Femur (tissue), 1 donor: ENCODE measurements at places on chromosomes 5 and 9.

DNA sequence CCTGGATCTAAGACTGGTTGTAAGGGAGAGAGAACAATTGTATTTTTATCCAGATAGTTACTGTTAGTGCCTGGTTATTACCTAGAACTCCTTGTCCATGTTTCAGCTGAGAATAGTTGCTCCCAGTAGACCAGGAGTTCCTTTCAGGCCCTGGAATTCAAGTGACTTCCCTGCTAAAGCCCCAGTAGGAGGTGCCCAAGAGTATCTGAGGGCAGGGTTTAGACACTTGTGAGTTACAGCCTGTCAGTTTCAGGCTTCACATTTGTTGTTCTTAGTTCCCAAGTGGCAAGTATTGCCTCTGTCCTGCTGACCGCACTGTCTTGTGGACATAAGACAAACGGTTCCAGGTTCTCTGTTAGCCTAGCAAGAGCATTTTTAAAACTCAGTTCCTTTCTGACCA lies 743.9 kb upstream of the SEMA6A start:
- no peak for DNase-seq

DNA sequence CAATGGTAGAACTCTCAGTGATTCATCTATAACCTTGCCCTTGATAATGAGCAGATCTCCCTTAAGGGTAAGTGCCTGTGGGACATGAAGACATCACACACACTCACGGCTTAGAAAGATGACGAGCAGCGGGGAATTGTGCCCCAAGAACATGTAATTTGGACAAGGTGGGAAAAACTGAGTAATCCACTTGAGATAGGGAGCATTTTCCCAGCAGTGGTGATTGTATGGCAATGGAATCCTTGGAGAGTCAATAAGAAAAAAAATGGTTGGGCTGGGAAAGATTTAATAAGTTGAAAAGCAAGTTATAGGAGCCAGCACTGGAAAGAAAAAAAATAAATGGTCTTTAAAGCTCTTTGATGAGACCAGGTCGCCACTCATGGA lies 193.1 kb downstream of the GLIS3 start:
- no peak for DNase-seq

DNA sequence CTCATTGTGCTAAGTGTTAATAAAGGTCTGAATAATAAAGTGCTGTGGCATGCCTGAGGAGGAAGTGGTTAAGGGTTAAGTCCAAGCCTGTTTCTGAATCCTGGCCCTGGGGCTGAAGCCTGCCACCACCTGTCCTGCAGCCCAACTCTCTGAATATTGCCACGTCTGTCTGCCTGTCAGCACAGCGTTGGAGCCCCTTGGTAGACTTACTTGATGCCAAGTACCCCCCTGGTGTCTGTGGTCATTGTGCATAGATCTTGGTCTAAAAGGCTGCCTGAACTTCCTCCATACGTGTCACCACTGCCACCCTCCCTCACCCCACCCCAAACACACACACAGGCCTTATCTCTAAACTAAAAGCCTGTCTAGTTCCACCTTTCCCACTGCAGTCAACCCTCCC lies 35.4 kb upstream of the SLC2A8 start:
- no peak for DNase-seq

DNA sequence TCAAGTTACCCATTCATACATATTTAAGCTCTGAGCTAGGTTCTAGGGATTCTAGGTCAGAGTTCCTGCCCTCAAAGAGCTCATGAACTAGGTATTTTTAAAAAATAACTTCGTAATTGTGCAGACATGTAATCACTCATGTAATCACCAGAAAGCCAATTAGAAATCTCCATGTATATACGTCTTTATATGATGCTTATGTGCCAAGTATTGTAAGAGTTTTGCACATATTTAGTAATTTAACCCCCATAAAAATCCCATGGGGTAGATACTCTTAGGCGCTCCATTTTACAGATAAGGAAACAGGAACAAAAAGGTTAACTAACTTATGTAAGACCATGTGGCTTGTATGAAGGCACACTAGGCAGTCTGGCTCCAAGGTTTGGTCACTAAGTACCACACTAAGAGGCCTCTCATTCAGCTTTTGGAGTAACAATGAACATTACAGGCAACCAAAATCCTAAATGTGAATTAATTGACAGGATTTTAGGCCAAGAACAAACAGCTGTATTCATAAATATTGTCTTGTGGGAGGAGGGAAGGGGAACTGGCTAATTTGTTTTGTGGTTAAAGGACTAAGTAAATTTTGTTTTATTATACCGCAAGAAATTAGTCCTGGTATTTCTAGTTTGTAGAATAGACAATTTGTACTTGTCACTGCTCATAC lies 1.7 kb upstream of the OTULINL start:
- no peak for DNase-seq

- no peak for DNase-seq
Measured at GRCh38 chr5:107483231-107484024, 187.3 kb downstream of the EFNA5 start.

DNA sequence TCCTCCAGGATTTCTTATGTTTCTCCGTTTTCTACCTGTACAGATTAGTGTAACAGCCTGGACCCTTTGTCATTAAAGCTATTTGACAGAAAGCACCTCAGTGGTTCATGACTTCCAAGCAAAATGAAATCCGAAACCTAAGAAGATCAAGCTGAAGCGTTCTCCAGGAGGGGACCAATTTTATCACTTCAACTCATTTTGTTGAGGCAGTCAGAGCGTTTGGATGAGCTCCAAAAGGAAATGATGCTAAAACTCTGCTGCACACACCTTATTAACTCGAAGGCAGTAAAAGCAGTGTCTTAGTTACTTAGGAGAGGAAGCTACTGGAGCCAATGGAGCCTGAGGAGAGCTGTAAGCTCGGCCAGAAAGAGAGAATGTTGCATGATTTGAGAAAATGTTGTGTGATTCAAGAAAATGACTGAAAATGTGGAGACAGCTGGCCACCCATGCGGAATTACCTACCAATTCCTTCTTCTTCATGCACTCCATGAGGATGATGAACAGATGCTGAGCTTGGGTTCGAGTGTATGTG lies 346.7 kb upstream of the KLF9 start:
- no peak for DNase-seq

- no peak for DNase-seq
Measured at GRCh38 chr5:103474677-103475076, 87.9 kb downstream of the NUDT12 start.

GRCh38 chr5:12016159-12016746 lies 112.0 kb upstream of the CTNND2 start:
- no peak for DNase-seq

DNA sequence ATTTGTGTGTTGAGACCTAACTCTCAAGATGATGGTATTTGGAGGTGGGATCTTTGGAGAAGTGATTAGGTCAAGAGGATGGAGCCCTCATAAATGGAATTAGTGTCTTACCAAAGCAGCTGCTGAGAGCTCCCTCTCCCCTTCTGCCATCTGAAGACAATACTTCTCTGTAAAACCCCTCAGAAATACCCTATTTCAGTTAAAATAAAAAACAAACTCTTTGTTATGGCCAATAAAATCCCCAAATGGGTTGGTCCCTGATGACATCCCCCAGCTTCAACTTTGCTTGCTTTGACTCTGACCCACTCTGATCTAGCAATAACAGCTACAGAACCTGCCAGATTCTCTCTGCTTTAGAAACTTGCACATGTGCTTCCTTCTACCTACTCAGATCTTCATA lies 100.9 kb downstream of the SNCAIP start:
- DNase-seq, result no peak

DNA sequence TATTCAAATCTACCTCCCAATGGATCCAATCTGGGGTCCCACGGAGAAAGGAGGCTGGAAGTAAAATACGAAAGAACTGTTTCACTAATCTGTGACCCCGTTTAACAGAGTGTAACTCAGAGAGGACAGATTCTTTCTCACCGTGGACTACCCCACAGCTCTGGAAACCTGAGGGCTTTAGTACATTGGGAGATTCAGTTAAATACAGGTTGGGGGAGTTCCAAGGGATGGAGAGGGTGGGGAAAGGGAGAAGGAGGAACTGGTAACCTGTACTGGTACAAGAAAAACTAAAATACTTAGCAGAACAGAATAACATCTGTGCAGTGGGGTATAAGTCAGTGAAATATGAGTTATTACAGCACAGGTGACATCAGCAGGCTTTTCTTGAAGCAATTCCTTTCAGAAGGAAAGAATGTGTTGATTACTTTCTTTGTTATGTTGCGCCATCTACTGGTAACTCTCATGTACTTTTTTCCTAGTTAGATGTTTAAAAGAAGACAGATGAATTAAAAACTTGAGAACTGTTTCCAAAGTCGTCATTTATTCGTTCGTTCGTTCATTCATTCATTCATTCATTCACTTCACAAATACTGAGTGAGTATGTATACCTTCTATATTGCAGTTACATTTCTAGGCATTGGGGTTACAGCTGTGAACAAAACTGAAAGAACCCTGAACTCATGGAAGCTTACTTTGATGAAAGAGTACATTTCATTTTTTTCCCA lies 30.0 kb upstream of the STOM start:
- DNase-seq, result no peak

GRCh38 chr9:76203373-76203772 lies 190.9 kb downstream of the RFK start:
- DNase-seq, result no peak

GRCh38 chr5:103019804-103020203 lies 100.1 kb downstream of the GIN1 start:
- DNase-seq, result no peak

- no peak for DNase-seq
Measured at GRCh38 chr9:7976856-7977255, 177.3 kb upstream of the DMAC1 start.

DNA sequence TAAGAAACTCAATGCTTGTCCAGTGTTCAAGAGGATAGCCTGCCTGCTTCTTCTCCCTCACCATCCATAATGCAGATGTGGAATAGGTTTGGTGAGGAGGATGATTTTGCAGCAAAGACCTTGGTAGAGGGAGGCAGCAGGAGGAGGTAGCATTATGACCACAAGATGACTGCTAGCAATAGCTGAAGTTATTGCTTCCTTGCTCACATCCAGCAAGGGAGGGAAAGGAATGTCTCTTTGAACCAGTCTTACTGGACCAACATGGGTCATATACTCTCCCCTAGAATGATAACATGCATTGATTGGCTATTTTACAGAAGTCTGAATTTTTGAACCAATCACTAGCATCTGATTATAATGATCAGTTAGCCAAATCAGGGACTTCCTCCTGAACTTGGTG lies 607.6 kb downstream of the EBF1 start:
- no peak for DNase-seq

GRCh38 chr9:121237916-121238315 lies 30.0 kb upstream of the GSN start:
- DNase-seq, result no peak

- no peak for DNase-seq
Measured at GRCh38 chr5:168620807-168621206, 41.6 kb upstream of the PANK3 start.

- DNase-seq, result no peak
Measured at GRCh38 chr5:83370957-83371356, 100.6 kb upstream of the VCAN start.

DNA sequence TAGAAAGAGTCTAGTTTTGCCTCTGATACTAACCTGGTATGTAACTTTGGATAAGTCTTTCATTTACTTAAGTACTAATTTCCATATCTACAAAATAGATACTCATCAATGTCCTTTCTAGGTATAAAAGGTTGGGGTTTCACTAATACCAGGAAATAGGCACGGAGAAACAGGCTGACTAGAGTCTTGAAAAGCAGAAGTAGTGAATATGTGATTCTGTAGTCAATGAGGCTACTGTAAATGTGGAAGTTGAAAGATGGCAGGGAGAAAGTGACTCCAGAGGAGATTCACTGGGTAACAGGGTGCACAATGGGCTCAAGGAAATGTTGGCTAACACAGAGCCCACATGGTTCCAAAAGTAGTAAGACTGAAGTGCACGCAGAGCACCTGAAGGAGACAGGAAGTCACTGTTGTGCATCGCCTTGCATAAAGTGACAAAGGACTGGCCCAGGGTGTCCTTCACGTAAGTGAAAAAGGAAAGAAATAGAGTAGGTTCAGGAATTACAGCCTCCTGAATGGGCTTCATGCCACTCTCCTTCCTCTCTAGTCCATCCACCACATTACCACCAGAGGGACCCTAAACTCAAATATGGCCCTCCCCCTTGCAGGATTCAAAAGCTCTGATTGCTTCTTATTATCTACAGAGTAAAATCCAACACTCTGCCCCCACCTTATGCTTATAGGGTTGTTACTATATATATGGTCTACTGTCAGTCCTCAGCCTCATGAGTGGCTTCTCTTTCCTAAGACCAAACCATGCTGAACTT lies 288.0 kb upstream of the SMARCA2 start:
- DNase-seq, result no peak

- DNase-seq, result no peak
Measured at GRCh38 chr9:72614067-72614466, 92.7 kb downstream of the TMC1 start.

DNA sequence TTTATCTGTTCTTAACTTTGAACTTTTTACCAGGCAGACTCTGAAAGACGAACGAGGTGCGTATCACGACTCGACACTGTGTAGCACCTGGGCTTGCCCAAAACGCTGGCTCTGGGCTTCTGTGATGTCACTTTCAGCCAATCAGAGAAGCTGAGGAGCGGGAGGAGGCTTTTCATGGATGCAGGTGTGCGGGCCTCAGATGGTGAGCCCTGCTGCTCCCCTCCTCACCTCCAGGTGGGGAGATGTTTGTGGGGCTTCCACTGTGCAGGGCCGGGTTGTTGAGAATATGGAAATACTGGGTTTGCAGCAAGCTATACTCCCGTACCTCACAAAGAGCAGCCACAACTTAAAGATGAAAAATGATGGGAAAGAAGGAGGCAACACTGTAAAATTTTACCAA lies 246.3 kb downstream of the IRX2 start:
- DNase-seq, result no peak

DNA sequence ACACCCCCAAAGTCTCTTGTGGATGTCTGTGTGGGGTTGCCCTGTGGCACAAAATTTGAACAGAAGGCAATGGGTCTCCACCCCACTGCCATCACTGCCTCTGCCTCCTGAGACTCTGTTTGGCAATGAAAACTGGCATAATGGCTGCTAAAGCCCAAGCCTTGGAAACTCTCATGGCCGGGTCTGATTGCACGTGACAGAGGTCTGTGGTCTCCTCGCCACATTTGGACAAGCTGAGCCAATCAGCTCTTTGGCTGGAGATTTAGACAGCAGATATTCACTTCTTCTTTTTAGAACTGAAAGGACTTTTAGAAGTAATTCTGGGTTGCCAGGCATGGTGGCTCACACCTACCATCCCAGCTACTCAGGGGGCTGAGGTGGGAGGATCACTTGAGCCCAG lies 5.5 kb downstream of the GGTA1 start:
- DNase-seq, result no peak
